ENCODE measurements at places on chromosomes 13 and 19. TPM values are rescaled to one million over a fixed set of nuclear protein-coding genes. Genes with fewer than 3 reads are reported as not detected.

Gene MBNL2
- 22.7 TPM for total RNA-seq

Gene CALM3
- total RNA-seq: 615 TPM

Gene PPM1N
- total RNA-seq: 7.4 TPM

Gene POGLUT2
- 1.8 TPM for total RNA-seq

Gene C1QTNF9B
- total RNA-seq: not detected

Gene MATK
- 7.4 TPM for total RNA-seq

DNA sequence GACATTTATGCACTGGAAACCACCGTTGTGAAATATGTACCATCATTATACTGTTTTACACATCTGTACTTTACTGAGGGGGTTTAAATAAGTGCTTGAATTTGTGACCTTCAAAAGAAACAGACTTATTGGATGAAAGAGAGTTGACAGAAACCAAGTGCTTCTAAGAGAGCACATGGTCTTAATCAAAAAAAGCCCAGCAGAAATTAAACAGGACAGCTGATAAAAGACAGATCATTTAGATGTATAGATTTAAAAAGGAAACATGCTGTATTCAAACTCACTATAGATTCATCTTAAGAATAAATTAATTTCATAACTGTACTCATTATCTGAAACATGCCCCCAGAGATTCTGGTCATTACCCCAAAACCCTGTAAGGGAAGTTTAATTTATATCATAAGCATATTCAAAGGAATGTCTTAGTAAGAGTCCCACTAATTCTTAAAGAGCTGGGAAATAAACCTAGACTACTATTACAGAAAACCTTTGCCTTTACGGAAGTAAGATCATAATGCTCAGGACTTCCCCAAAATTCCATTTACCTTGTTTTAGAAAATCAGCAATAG is 421.8 kb downstream of the DCT start:
- DNase-seq: no peak

DNA sequence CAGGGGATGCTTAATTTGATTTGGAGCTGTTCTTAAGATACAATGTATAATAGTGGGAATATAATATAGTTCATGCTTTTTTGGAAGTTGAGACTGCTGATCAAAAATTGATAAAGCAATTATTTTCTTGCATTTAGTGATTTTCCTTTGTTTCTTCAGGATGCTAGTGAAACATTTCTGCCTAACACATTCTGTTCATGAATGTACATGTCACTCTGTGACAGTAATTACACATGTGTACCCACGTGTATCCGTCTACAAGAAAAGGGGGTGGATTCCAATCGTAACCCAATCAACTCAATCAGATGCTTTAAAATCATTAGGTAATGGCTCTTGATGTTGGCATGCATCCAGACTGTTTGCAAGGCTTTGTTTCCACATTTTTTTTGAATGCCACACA is 5.0 kb upstream of the FRY start:
- no peak for DNase-seq

GRCh38 chr13:43657485-43657884 is 129.3 kb downstream of the ENOX1 start:
- no peak for DNase-seq

DNA sequence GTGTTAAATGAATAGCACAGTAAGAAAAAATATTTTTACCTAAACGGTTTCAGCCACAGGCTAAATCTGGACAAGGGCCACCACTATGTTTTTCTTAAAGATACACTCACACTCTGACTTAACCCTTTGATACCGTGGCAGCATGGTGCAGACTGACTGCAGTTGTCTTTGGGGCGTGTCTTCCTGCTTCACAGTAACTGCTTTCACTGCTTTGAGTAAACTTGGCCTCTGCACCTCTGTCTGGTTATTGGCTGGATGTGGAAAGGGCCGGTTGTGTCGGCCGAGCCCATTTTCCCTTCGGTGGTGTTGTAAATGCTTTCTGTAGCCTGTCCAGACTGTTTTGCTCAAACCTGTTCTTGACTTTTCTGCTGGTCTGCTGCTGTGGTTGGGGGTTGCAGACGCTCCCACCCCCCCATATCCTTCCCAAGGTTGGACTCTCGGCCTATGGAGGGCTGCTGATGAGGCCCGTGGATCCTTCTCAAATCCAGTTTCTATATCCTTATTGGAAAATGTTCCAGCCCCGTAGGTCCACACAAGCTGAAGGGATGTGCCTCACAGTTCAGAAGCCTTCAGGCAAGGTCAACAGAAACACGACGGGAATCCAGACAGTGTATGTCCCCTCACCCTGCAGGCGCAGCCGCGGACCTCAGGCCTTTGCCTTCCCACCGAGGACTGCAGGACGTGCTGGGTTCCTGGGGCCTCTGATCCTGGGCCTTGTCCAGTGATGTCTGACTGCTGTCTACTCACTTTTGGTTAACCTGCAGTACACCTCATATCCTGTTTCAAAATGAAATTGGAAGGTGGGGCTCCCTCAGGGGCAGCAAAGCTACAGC is 90.2 kb upstream of the RNF113B start:
- DNase-seq: no peak

DNA sequence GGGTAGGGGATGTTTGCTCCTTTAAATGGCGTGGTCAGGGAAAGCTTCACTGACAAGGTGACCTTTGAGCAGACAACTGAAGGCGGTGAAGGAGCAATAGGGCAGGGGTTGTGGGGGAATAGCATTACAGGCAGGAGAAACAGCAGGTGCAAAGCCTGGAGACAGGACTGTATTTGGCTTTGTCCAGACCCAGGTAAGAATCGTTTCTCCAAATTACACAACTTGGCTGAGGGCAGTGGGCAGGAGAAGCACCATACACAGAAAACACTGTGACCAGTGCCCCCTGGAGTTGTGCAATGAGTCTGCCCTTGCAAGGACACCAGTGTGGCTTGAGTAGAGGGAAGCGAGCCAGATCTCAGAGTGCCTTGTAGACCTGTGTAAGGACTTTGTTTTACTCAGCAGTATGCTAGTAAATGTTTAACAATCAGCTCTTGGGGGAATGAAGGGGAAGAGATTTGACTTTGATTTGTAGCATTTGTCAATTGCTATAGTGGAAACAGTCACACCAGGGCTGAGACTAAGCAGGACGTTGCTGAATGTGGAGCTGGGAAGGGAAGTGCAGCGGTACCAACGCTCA is 360.0 kb downstream of the DCT start:
- DNase-seq: no peak

GRCh38 chr13:37453246-37453645 is 145.3 kb downstream of the POSTN start:
- no peak for DNase-seq

DNA sequence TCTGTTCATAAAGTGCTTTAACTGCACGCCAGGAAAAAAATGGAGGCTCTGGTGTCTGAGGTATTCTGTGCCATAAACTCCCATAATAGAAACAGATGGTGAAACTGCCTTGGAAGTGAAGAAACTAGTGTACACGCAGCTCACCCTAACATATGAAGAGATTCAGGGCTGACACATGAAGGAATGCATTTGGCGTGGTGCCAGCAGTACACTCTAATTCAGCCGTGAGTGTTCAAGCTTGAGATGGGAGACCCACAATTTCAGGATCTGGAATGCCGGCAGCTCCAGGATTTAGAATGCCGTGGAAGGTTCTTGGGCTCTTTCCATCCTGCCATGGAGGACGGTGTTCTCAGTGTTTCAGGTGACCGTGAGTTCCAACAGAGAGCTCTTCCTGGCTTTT is 478.4 kb downstream of the TSHZ3 start:
- no peak for DNase-seq

GRCh38 chr13:75038393-75039113 is 443.4 kb downstream of the TBC1D4 start:
- no peak for DNase-seq

GRCh38 chr13:95480131-95480545 is 72.4 kb upstream of the CLDN10 start:
- no peak for DNase-seq

DNA sequence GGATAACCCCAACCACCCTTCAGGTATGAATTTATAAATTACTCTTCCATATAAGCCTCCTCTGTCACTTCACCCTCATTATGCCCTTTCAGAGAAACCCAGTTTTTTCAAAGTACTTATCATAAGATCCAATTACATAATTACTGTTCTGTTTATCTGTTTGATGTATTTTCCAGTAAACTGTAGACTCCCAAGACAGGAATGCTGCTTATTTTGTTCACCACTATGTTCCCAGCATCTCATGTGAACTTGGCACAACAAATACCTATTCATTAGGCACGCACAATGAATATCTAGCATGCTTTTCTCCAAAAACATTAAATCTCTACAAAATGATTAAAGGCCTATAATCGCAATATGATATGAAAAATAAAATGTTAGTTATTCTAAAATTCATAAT is 13.2 kb downstream of the ENOX1 start:
- no peak for DNase-seq

All from activated naive CD4-positive, alpha-beta T cell treated with anti-CD3 and anti-CD28 coated beads, Interleukin-2, amount 50 U/mL, for 72 hours (primary cell).